GM19239 (cell line): ENCODE measurements at places on chromosomes 6 and 20.

DNA sequence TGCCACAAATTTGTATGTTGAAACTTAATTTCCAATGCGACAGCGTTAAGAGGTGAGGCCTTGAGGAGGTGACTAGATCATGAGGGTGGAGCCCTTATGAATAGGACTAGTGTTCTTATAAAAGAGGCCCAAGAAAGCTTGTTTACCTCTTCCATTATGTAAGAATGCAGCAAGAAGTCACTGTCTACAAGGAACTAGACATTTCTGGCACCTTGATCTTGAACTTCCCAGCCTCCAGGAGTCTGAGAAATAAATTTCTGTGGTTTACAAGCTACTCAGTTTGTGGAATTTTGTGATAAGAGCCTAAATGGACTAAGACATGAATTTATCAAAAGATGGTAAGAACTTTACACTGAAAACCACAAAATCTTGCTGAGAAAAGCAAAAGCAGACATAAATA is 173.6 kb upstream of the SGK1 start:
- no peak for DNase-seq

GRCh38 chr6:21769968-21770367 is 176.4 kb downstream of the SOX4 start:
- no peak for DNase-seq

DNA sequence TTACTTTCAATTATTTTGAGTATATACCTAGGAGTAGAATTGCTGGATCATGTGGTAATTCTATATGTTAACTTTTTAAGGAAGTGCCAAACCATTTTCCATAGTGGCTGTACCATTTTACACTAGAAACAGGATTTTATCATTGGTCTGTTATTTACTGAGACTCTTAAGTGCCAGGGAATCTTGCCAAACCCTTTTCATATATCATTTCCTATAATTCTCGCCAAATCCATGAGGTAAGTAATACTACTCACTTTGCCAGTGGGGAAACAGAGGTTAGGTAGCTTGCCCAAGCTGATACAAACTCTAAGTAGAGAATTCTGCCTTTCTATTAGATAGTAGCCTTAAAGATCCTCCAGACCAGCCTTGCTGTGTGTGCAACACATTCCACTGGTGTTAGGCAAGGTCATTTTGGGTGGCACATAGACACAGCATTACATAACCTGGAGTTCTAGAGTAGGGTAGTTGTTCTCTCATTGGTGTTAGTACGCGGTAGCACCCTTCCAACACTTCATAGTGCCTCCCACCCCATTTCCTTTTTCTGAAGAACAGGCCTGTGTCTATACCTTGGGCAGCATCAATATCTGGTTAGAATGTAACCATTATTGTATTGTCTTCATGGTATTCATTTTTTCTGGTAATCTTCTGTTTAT is 65.5 kb downstream of the ARID1B start:
- DNase-seq, result no peak

DNA sequence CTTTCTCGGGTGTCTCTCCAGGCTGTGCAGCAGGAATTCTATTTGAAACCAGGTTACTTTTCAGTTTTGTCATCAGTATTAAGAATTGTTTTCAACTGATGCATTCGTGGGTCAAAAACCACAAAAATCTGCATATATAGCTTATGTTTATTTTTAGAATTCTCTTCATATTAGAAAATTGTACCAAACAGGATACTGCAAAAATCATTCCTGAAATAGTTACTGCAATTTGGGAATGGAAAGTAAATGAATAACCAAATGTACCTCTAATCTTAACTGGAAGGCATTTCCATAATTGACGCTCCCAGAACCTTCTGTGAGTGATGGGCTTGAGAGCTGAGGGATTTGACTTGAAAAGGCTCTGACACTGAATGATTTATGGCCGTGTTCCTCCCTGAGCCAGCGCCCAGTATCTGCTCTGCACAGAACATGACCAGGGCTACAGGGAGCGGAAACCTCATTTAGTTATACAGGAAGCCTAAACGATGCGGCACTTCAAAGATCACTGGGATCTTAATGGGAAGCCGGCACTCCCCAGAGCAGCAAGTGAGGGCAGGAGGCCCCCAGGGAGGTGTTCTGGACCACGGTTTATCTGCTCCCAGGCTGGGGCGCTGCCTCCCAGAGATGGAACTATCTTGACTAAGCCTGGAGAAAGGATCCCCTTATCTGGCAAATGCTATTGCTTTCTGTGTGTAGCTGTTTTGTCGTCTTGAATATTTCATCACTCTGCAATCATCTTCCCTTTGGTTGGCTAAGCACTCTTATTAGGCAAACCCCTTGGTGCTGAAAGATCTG is 446.0 kb downstream of the QKI start:
- no peak for DNase-seq

GRCh38 chr6:26173836-26174145 is 86.6 kb downstream of the HFE start:
- no peak for DNase-seq

DNA sequence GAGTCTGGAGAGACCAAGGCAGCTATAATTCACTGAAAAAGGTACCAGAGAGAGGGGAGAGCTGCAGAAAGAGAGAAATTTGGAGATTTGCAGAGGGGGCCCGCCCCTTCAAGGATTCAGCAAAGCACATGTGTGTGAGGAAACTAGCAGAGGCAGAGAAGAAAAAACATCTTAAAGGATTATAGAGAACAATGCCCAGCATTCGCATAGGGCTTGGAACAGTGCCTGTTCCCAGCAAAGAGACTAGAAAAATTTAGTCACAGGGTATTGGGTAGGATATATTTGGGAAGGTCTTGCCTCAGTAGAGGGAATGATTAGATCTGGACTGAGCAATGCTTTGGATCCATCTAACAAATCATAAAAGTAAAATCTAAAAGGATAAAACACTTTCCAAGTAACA is 44.0 kb downstream of the SRPK1 start:
- DNase-seq, result no peak

- no peak for DNase-seq
Observed at GRCh38 chr20:62675156-62675876, 33.0 kb downstream of the SLCO4A1 start.

DNA sequence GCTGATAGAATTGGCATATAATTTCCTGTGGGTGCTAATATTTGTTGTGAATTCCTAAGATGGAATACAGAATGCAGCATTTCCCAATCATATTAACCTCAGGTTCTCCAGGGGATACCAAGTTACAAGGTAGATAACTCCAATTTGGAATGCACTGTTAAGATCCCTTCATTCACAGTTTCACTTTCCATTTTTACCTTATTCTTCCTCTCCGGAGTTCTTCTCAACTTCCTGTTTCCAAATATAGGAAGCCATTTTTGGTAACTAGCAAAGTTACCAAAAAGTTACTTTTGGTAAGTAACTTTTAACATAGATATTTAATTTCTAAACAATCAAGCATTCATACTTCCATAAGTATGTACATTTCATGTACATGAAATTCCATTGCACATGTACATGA is 63.5 kb upstream of the PHACTR2 start:
- DNase-seq, result no peak

DNA sequence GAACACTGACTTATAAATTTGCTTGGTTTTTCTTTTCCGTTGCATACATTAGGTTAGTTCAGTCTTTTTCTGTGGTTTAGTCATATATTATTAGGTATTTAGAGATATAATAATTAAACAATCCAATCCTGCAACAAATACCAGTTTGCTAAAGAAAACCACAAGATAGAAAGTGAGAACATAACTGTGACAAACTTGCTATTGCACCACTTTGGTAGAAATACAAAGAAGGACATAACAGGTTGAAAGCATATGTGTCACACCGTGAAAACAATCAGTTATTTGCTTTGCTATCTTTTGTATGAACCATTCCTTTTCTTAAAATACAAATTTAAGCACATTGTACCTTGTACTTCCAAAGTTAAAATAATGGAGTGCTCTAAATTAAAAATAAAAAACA is 42.0 kb upstream of the KCNQ5 start:
- DNase-seq, result no peak

DNA sequence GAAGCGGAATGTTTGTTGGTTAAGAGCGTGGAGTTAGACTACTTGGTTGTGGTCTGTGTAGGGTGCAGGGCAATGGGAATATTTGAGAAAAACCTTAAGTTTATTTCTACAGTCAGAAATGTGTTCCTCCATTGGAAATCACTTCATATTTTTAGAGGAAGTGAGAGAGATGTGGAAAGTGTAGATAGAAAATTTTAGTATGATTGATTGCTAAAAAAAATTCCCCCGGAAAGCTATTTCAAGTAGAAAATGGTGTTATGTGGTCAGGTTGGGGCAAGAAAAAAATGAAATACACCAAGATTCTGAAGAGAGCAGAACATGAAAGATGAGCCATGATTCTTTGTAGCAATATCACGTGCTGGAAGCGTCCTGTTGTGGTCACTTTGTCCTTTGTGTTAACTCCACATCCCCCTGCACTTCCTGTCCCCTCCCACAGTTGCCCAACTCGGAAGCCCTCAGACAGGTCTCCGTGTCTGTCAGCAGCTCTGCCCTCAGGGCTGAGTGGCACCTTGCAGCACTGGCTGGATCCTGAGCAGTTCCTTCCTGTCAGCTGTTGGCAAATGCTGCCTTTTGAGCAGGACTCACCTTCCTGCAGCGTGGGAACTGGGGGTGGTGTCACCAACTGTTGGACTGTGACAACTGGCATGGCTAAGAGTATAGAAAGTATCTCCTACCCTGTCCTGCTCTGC is 137.5 kb upstream of the SLC24A3 start:
- peak; percentile 27 for DNase-seq

DNA sequence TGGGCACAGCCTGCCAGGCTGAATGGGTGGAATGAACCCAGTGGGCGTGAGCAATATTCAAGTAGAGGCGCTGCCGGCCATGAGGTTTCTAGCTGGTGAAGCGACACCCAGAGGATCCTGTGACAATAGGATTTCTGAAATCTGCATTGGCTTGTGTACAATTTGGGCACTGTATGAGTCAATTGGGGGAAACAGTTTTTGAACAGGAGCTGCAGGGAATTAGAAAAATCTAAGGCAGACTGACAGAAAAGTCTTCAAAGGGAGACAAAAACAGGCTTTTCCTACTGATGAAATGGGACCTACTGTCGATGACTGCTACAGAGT is 148.8 kb upstream of the PROKR2 start:
- no peak for DNase-seq

- peak; percentile 30 for DNase-seq
Observed at GRCh38 chr6:160462551-160463109, 114.5 kb downstream of the SLC22A3 start.

- DNase-seq, result no peak
Observed at GRCh38 chr6:68633972-68634725, 933 bp upstream of the ADGRB3 start.

DNA sequence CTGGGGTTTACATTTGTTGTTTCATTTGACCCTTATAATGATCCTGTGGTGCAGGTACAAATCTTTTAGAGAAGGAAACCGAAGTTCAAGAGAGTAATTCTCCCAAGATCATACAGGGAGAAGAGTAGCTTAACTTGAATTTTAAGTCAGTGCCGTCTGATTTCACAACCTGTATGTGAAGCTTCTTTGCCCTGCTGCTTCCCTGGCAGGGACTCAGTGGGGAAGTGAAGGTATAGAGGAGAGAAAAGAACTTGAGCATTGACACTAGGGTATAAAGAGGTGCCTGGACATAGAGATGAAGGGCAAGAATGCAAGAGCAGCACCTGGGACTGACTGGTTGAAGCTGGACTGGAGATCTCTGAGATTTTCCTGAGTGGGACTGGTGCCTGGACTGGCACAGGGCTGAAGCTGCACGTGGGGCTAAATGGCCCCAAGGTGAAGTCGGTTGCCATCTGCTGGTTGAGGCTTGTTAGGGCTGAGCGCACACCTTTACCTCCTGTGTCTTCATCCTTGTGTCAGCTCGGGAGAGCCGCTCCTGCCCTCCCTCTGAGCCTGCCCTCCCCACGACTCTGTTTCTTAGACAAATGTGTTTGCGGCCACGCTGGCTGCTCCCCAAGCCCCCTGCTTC is 41.8 kb downstream of the FARS2 start:
- peak; percentile 38 for DNase-seq

DNA sequence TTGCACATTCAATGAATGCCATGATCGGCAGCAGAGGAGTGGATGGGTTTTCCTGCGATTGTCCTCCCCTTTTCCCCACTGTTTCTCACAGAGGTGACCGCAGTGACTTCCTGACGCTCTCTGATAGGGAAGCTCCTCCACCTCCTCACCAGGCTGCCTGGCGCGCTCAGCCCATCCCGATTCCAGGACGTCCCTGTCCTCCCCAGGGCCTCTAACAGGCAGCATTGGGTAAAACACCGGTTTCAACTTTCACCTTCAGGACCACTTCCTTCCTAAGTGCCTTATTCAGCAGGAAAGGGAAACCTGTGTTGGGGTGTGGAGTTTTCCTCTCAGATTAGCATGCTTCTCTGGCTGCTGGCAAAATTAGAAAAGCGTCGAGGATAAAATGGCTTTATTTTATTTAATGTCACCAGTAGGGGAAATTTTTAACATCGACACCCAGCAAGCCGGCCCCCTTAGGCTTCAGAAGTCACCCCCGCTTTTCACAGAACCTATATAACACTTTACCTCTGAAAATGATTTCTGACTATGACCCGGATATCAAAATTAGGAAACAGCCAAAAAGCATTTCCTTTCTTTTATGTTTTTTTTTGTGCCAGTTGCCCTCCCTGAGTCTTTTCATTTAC is 570.4 kb upstream of the GJE1 start:
- no peak for DNase-seq

- no peak for DNase-seq
Observed at GRCh38 chr6:41673704-41674000, 35.4 kb downstream of the MDFI start.

DNA sequence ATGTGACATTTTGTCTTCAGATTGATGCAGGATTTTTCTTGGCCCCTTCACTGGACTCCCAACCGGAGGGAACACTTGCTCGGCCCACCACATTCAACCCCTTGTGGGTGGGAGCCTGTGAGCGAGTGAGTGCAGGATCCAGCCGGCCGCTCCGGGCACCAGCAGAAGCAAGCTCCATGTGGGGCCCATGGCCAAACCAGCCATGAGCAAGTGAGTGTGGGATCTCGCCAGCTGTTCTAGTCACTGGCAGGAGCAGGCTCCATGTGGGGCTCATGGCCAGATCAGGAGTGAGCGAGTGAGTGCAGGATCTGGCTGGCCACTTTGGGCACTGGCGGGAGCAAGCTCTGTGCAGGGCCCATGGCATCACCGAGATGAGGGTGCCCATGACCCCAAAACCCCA is 42.6 kb downstream of the OSTM1 start:
- no peak for DNase-seq

- no peak for DNase-seq
Observed at GRCh38 chr6:80742481-80742880, 636.0 kb downstream of the BCKDHB start.

DNA sequence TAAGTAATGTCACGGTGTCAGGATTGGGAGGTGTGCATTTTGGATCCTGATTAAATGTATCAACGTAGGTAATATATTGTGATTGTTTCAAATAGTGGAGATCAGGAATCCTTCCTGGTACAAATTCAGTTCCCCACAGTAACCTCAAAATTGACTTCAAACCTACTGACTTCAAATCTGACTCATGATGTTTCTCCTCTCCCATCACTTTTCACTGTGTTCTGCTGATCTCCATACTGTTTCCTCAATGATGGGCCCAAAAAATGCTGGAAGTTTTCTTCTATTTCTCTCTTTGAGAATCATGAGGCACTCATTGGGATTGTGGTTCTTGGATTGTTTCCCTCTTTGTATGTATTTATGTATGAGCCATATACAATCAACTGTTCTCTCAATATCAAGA is 35.9 kb downstream of the LAMA2 start:
- DNase-seq, result no peak
